ENCODE measurements at places on chromosomes 11 and 22.

- no peak for DNase-seq
Measured at GRCh38 chr11:115201111-115201792, 303.0 kb downstream of the CADM1 start.

GRCh38 chr11:64919627-64920026 is 2.6 kb upstream of the ATG2A start:
- DNase-seq: no peak

GRCh38 chr22:17655289-17655688 is 16.7 kb downstream of the BCL2L13 start:
- DNase-seq: no peak

DNA sequence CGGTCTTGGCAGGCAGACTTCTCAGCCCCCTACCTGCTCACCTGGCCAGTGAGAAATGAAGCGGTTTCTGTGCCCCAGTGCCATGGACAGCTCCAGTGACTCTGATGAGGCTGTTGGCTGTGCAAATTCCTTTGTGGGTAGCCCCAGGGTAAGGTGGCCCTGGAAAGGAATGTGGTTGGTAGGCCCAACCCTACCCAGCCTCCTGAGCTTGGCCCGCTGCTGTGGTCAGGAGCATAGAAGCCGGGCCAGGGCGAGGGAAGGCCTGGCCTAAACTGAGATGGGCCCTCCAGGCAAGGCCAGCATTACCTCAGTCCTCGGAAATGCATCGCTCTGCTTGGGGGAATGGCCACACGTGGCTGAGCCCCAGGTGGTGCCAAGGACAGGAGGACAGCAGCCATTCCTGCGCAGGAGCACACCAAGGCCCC is 16.9 kb downstream of the DAGLA start:
- no peak for DNase-seq

GRCh38 chr11:111520560-111520959 is 6.0 kb downstream of the HOATZ start:
- DNase-seq: no peak

- peak; percentile 11 for DNase-seq
Measured at GRCh38 chr11:26276798-26277424, 55.0 kb upstream of the ANO3 start.

DNA sequence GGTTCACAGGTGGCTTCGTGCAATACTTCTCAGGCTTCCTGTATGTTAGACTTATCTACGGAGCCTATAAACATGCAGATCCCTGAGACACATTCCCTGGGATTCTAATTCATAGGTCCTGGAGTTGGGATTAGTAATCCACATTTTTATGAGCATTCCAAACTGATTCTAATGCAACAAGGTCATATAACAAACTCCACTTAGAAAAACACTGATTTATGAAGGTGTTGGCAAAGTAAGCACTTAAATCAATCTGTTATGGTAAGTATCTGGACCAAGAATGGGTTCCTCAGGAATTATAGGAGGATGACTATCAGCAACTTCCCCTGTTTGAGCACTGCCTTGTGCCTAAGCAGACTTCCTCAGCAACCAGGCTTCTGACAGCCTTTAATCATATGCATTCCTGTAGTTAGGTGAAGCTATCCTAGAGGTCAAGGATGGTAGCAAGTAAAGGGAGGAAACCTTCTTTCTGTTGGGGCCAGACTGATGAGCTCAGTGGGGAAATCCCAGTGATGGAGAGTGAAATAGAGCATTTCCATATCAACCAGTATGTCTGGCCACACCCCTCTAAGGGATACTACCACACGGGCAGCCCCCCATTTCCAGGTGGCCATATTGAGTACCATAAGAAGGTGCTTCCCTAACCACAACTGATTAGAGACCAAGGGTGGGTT is 89.6 kb downstream of the RASSF10 start:
- no peak for DNase-seq

DNA sequence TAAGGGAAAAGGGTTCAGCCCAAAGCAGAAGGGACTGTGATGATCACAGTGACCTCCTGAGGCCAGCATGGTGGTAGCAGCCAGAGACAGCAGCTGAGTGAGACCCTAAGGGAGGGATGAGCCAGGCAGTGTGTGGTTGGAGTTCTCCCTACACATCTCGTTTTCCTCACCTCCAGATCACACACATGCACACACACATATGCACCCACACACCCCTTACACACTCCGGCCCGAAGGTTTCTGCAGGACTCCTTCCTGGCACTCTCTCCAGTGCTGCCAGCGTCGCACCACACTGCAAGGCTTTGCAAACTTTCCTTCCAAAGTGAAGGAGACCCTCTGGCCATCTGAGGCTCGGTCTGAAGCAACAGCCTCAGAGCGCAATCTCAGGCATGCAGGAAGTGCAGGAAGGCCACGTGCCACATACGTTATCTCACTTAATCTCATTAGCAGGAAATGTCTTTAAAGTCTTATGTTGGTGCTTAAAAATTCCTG is 26.9 kb upstream of the TP53I11 start:
- peak; percentile 67 for DNase-seq

DNA sequence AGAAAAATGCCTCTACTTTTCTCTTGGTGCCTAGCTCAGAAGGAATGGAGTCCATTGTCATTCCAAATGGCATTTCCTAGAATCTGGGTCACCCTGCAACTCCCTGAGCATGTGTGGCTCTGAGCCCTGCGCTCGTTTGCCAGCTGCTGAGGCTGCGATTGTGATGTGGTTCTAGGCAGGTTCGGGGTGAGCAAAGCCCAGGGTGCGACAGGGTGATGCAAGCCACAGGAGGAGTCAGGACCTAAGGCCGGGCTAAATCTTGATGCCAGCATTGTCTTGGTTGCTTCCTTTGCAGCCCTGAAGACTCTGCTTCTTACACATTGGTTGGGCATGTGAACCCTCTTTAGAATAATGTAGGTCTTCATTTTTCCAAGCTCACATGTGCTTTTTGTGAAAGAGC is 131.0 kb downstream of the MORC2 start:
- DNase-seq: no peak

DNA sequence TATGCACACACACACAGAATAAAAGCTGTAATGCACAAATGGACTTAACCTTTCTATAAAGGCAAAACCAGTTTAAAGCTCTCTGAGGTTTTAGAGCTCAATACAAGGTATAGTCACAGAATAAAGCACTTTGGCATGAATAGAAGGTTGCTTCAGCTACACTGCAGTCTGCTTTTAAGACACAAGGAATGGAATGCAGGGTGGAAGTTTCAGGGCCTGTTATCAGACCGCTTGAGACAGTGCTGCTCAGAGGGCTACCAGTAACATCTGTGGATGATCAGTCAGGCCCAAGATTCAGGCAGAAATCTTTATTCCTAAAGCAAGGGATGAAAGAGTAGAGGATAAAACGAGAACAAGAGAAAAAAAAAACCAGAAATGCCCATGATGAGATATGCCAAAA is 46.7 kb downstream of the CD44 start:
- no peak for DNase-seq

DNA sequence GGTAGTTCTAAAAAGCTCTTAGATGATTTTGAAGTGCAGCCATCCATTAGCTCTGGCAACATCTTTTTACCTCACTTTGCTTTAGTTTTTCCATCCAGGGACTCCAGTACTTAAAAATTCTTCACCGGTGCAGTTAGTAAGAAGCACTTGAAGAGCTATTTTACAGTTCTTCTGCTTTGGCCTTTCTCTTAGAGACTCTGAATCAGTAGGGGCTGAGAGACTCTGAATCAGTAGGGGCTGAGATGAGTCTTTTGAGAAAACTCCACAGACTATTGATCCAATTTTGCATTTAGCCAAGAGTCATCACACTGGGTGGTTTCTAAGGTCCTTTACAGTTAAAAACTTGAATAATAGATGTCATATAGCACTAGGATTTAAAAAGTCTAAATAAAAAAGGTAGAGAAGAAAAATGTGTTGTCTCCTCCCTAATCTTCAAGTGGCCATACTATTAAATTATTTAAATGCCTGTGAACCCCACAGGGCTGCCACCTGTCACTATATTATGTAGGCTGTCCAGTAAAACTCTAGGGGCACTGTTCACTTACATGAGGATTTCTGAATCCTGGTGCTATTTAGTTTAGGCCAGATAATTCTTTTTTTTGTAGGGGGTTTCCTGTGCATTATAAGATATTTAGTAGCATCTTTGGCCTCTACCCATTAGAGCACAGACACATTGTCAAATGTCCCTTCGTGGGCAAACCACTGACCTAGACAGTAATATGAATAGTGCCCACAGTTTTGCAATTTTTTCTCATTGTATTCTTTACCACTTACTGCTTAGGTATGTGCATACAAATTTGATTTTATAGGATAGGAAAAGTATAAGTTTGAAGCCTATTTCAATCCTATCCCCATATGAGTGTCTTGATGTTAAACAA is 26.3 kb upstream of the HIKESHI start:
- peak; percentile 40 for DNase-seq

- DNase-seq: peak; percentile 12
Measured at GRCh38 chr11:82733444-82734119, at the start of gene FAM181B. TSS of gene FAM181B (minus strand) at chr11:82733864. CDS start at chr11:82733729, 135 bp downstream.

DNA sequence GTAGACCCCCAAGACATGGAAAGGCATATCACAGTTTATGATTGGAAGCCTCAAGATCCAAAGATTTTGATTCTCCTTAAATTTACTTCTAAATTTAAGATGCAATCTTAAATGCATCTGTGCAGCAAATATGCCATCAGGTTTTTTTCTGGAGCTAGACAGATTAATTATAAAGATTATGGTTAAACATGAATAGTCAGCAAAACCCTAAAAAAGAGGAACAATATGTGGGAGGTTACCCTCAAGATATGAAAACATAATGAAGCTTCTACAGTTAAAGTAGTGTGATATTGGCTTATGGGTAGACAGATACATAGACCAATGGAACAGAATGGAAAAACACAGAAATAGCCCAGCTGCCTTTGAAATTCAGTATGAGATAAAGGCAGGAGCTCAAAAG is 31.7 kb downstream of the OR8B12 start:
- DNase-seq: no peak

DNA sequence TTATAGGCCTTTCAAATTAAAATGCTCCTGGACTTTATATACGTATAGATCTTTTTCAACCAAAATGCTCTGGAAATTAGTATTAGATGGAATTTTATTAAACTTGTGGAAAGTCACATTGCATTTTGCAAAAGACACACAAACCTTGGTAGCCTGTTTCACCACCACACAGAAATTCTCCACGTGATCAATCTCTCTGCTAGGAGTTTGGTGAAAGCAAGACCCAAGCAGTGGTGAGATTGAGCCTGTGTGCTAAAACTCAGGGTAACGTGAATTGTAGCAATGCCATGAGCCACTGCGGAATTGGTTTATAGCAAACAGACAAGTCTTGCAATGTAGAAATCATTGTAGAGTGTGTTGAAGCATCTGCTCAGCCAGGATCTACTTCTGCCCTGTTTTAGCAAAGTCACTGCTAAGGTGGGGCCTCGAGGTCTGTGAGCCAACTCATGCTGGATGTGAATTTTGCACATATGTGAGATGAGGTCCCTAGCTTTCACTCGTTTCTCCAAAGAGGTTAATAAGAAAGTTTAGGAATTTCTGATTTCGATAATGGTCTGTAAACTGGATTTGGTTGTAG is 184.8 kb downstream of the DBX1 start:
- DNase-seq: no peak

DNA sequence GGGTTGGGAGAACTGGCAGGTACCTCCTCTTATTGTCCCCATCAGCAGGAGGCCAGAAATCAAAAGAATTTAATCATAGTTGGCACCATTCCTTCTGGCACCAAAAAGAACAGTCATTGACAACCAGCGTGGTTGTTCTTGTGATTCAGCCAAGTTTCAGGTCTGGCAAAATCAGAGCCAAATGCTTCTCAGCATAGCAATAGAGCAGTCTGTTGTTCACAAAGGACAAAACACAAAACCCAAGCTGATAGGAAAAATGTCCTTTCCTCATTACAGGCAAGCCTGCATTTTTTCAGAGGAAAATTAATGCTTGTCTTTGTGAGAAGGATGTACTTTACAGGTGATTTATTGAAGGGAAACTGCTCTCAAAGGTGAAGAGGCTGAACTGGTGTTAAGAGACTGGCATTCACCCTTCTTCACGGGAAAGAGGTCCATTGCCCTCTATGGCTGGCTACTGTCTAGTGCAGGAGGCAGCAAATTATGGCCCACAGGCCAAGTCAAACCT is 241.8 kb upstream of the ARHGAP42 start:
- DNase-seq: peak; percentile 79

DNA sequence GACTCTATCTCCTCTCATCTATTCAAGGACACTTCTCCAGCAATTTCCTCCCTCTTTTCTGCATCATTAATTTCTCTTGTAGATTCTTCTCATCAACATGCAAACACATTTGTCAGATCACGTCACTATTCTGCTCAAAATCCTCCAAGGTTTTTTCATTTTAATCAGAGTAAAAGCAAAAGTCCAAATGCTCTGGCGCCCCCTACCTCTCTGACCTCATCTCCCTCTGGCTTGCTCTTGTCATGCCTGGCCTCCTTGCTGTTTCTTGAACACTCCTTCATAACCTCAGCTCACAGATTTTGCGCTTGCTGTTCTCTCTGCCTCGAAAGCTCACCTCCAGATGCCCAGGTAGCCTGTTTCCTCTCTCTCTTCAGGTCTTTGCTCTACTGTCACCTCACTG is 22.4 kb downstream of the RTCB start:
- peak; percentile 16 for DNase-seq

DNA sequence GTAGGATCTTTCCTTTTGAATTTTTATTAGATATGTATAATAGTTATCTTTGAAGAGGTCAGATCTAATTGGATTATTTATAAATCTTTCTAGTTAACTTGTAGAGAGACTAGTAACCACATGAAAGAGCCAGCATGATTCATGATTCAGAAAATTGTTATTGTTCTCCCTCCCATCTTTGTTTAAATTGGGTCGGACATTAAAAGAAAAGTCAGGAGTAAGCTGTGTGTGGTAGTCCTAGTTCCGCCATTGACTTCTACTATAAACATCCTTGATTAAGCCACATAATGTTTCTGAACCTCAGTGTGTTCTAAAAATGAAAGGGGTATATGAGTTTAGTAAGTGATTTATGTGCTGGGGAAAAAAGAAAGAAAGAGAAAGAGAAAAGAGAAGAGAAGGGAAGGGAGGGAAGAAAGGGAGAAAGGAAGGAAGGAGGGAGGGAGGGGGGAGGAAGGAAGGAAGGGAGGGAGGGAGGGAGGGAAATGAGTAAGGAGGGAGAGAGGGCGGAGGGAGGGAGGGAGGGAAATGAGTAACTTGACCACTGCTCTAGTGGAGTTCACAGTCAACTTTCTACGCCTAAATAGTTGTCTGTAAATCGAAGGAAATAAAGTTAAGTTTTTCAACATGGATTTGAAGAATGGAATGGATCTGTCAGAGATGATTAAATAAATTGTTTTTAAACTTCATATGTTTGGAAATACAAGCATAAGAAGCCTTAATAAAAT is 32.9 kb downstream of the SIK2 start:
- DNase-seq: no peak

- no peak for DNase-seq
Measured at GRCh38 chr11:64862987-64863390, 15.4 kb downstream of the EHD1 start.

GRCh38 chr22:38038426-38038825 is 18.8 kb upstream of the PICK1 start:
- DNase-seq: no peak

GRCh38 chr11:106493751-106494150 is 416.3 kb downstream of the AASDHPPT start:
- no peak for DNase-seq

- DNase-seq: no peak
Measured at GRCh38 chr11:100831929-100832494, 144.9 kb downstream of the ARHGAP42 start.

- DNase-seq: no peak
Measured at GRCh38 chr22:43331069-43331451, 12.1 kb downstream of the SCUBE1 start.

All from NCI-H1092 treated with DMSO at 0.1 percent for 48 hours (cell line).